ENCODE measurements at places on chromosomes 1 and 21.

DNA sequence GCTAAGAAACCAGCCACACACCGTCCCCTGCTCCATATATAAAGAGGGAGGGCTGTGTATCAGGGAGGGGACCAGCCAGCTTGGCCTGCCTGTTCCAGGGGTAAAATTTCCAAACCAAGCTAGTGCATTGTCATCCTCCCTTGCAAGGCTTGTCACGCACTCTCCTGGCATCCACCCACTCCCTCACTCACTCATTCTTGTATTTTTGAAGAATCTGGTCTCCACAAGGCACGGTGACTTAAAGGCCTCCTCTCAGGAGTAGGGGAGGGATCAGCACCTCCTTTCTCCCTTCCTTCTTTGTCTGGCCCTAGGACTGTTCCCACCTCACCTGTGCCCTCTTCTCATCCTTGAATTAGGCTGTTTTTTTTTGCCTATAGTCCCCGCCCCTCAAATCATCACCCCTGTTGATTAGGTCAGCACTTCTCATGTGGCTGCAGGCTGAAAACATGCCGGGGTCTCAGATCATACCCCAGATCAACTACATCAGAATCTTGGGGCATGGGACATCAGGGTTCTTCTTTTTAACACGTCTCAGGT is 5.0 kb downstream of the ABCA4 start:
- no peak for DNase-seq

- DNase-seq = no peak
Observed at GRCh38 chr1:198483006-198483405, 57.5 kb downstream of the ATP6V1G3 start.

GRCh38 chr1:30695439-30695841 is 27.9 kb downstream of the MATN1 start:
- DNase-seq = no peak

DNA sequence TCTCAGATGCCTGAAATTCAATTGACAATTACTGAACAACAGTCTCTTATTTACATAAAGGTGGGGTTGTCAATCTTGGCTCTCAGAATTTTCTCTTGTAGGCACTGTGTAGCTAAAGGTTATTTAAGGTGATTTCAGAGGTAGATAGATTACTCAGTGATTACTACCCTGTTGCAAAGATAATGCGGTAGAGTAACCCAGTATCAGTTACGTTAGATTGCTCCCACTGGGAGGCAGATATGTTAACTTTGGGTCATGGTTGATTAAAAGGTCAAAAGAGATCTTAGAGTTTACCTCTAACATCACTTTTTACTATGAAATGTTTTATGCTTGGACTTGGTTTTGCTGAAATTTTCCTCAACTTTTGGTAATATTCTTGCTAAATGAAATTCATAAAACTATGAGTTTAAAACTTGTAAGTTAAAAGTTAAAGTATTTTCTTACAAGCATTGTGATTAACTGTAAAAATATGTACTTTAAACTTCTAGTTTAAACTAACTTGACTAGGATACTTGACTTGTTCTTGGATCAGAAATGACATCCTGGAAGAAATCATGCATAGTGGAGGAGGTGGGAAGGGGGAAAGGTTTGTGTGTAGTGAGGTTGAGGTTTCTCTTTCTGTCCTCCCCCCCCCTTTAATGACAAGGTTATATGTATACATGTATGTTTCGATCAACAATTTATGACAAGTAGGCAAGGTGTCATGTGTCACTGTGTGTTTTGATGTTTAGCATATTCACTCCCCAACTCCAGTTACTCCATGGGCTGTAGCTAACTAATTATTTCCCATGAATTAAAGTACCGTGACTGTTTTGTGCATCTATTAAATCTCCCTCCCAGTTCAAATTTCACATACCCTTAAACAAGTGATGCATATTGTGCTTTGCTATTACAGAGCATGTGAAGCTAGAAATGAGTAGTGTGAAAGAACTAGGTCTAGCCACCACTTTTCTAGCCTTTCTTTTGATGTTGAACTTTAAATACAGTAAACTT is 2.9 kb downstream of the LAMC1 start:
- DNase-seq = no peak

DNA sequence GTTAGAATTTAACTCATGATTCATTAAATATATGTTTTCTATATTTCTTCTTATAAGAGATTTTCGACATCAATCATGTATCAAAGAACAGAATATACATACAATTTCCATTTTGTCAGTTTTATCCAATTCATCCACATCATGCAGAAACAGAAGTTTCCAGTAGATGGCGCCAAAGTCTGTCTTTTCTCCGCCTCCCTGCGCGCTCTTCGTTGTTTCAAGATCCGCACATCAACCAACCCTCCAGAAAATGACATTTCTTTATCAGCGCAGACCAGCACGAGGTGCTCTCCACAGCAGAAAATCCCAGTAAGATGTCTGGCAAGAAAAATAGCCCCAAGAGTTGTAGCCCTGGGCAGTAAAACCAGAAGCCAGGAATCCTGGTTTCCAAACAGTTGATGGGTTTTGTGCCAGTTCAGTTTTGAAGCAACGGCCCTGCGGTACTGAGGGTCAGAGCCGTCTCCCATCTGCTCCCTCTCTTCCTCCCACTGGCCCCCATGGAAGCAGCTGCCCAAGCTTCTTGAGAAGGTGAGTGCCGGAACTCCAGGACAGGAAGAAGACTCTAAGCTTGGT is 38.6 kb upstream of the GPR137B start:
- peak; percentile 77 for DNase-seq

DNA sequence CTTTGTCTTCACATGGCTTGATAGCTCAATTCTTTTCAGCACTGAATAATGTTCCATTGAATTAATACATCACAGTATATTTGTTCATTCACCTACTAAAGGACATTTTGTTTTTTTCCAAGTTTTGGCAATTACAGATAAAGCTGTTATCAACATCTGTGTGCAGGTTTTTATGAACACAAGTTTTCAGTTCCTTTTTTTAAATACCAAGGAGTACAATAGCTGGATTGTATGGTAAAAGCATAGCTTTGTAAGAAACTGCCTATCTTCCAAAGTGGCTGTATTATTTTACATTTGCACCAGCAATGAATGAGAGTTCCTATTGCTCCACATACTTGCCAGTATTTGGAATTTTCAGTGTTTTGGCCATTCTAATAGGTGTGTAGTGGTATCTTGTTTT is 4.8 kb upstream of the MCOLN2 start:
- no peak for DNase-seq

GRCh38 chr1:182484531-182485257 is 34.7 kb downstream of the RGSL1 start:
- DNase-seq = no peak

DNA sequence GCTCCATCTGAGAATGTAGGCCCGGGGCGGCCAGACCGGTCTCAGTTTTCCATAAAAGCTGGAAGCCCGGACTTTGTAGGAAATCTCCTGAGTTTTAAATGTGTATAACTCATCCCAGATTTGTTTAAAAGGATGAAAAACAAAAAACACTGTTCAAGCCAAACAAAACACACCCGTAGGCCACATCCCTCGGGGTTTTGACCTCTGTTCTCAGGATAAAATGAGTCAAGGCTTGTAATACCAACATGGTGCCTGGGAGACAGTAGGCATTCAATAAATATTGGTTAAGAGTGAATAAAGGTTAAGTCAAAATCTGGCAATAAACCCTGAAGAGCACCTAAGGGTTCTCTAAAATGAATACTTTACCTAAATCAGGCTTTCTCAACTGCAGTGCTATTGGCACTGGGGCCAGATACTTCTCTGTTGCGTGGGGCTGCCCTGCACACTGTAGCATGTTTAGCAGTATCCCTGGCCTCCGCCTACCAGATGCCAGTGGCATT is 55.0 kb downstream of the KAZN start:
- no peak for DNase-seq

- no peak for DNase-seq
Observed at GRCh38 chr1:165395478-165395877, 39.0 kb upstream of the LMX1A start.

GRCh38 chr1:19113697-19114092 is 96.4 kb downstream of the UBR4 start:
- no peak for DNase-seq

GRCh38 chr1:38127428-38127827 is 80.8 kb upstream of the POU3F1 start:
- DNase-seq = no peak

GRCh38 chr1:230284891-230285290 is 141.2 kb downstream of the PGBD5 start:
- no peak for DNase-seq

- no peak for DNase-seq
Observed at GRCh38 chr1:8164670-8165069, 138.6 kb upstream of the ERRFI1 start.

DNA sequence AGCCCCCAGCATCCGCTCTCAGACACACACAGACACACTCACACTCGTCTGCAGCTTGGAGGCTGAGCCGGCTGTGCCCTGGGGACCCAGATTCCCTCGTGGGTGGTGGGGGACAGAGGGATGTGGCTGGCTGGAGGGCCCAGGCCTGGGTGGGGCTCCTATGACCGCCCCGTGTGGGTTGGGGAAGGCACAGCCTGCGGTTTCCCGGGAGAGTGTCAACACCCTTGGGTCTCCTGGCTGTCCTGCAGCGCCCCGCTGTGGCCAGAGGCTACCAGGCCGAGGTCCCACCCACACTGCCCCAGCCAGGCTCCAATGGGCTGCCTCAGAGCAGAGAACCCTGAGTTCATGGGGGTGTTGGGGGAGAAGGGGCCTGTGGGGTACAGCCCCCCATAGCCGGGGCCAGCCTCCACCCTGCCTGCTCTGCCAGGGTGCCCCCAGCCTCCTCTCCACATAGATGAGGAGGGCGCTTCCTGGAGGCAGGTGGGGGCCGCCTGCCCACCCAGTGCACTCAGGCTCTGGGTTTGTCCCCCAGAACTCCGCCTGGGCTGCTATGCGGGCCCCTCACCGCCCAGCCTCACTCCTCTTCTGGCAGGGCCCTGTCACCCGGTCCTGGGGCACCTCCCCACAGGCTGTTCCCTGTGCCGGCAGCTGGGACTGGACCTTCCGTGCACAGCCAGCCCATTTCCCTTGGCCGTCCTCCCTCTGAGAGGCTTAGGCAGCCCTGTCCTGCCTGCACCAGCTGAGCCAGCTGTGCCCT is at the start of gene TTC34:
Gene TTC34 (minus strand): TSS at position 159 of the 757 bp plus-strand sequence. CDS start 866 bp downstream, outside the sequence.
- DNase-seq = peak; percentile 74

- DNase-seq = peak; percentile 40
Observed at GRCh38 chr1:234941321-234942011, 187.2 kb downstream of the TOMM20 start.

DNA sequence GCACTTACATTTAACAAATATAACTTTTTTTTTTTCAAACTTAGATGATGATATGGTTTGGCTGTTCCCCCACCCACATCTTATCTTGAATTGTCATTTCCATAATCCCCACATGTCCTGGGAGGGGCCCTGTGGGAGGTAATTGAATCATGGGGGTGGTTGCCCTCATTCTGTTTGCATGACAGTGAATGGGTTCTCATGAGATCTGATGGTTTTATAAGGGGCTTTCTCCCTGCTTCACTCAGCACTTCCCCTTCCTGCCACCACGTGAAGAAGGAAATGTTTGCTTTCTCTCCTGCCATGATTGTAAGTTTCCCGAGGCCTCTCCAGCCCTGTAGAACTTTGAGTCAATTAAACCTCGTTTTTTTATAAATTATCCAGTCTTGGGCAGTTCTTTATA is 432.6 kb downstream of the AMY1C start:
- DNase-seq = no peak

DNA sequence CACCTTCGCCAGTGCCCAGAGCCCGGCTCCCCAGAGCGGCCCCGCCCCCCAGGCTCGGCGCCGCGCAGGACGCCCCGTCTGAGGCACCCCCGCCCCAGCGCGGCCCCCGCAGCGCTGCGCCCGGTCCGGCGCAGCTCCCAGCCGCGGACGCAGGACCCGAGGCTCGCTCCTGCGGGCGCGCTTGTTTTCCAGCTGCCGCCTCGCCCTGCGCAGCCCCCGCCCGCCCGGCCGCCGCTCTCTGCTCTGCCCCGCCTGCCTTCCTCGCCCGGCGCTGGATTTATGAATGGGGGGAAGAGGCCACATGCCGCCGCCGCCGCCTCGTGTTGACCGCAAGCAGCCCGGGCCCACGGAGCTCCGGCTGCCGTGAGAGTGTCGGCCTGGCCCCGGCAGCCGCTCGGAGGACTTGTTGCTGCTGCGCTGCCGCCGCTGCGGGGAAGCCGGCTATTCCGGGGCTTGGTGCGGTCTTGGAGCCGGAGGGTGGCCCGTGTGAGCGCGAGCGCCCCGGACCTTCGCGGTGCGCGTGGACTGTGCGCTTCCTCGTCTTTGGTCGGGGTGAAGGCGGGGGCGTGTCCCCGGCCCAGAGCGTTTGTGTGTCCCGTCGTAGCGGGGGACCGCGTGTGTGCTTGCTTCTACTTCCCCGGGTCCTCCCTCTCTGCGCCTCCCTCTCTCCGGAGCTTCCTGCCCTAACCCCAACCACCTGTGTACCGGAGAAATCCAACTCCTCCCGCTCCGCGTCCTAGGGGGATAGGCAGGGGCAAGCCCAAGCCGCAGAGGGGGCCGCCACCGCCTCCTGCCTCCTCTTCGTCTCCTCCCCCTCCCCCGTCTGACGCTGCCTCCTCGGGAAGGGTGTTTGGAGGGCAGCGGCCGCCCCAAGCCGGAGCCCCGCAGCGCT is 736 bp downstream of the KCNC4 start:
- DNase-seq = peak; percentile 80

GRCh38 chr1:234604495-234605398 is 5.2 kb downstream of the IRF2BP2 start:
- DNase-seq = no peak

DNA sequence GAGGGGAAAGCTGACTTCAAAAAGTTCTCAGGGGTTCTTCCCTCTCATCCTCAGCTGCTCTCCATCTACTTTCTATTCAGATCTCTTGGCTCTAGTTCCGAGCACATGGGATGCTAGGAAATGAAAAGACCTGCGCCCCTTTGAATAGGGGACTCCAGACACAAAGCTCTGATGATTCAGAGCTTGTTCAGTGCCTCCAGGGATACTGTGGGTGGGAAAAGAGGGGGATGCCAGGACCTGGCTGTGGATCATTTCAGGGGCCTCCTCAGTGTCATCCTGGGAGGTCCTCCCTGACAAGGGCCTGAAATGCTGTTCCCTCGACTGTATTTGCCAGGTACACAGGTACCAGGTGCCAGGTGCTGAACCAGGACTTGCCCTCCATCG is 943 bp upstream of the KIAA0040 start:
- DNase-seq = no peak

DNA sequence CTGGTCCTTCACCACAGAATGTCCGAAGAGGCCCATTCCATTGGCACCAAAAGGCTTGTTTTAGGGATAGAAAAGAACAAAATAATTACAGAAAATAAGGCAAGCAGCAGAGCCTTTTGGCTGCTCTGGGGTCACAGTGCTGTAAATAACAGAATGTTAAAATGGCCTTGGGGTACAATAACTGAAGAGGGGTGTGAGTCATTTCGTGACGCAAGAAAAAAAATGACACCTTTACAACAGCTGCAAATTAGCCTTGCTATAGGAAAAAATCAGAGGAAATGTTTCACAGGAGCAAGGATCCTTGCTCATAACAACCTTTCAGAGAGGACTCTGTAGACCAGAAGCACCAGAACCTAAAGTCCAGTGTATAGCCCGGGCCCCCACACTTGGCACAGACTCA is 483.4 kb downstream of the OMA1 start:
- no peak for DNase-seq

GRCh38 chr1:78830321-78830720 is 176.2 kb downstream of the ADGRL4 start:
- DNase-seq = no peak
